ENCODE measurements at places on chromosomes 12 and 14.
A peak's percentile ranks its signal among the peaks of the same experiment; 100 is the strongest.

GRCh38 chr12:12872934-12873275, 18.5 kb upstream of the GPRC5A start:
- DNase-seq = no peak

- DNase-seq = no peak
Observed at GRCh38 chr12:53869500-53869899, 69.1 kb upstream of the HOXC13 start.

GRCh38 chr12:90828621-90829020, 126.4 kb downstream of the CCER1 start:
- no peak for DNase-seq

GRCh38 chr14:31084385-31084784, 58.2 kb upstream of the STRN3 start:
- peak; percentile 24 for DNase-seq

GRCh38 chr14:60862283-60862682, 118.6 kb downstream of the TRMT5 start:
- no peak for DNase-seq

- DNase-seq = no peak
Observed at GRCh38 chr12:123396954-123397353, 13.0 kb downstream of the KMT5A start.

DNA sequence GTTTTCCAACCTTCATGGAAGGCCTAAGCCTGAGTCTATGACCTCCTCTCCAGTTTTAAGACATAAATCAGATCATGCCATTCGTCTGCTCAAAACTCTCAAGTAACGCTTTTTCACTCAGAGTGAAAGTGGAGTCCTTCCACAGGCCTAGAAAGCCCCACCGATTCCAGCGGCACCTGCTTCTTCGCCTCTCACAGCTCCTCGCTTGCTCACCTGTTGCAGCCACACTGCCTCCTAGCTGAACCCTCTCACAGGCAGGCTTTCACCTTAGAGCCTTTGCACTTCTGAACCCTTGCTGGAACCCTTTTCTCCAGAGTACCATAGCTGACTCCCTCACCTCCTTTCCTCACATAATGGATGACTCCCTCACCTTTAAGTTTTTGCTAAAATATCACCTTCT, 301.1 kb downstream of the ZFP36L1 start:
- DNase-seq = no peak

- no peak for DNase-seq
Observed at GRCh38 chr12:5478081-5478706, 46.3 kb downstream of the NTF3 start.

DNA sequence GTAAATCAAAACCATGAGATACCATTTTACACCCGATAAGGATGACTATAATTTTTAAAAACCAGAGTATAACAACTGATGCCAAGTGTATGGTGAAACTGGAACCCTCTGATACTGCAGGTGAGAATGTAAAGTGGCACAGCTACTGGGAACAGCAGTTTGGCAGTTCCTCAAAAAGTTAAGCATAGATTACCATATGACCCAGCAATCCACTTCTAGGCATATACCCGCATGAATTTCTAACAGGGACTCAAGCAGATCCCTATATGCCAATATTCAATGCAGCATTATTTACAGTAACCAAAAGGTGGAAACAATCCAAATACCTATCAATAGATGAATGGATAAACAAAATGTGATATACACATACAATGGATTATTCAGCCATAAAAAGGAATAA, 57.4 kb downstream of the BAZ1A start:
- DNase-seq = no peak

DNA sequence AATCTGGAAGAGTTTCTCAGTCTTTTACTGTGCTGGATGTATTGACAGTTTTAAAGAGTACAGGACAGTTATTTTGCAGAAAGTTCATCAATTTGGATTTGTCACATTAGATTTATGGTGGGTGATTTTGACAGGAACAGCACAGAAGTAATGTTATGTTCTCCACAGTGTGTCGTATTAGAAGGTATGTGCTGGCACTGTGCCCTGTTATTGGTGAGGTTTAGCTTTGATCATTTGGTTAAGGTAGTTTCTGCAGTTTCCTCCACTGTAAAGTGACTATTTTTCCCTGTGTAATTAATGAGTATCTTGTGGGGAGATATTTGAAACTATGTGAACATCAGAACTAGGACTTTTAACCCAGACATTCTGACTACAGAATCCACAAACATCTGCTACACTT, 308.5 kb upstream of the TBX3 start:
- DNase-seq = no peak

GRCh38 chr12:33180918-33181317, 258.7 kb downstream of the SYT10 start:
- no peak for DNase-seq

DNA sequence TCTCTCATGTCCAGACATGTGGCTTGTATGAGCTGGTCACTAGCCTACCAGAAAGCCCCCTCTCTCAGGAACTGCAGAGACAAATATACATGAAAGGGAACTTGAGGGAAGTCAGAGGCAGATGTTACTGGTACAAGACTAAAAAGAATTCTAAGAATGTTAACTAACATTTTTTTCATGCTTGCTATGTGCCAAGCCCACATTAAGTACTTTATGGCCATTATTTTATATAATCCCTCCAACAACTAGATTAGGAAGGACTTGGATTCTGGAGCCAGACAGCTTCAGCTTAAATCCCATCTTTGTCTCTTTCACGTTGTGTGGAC, 24.6 kb downstream of the TTC9 start:
- no peak for DNase-seq

DNA sequence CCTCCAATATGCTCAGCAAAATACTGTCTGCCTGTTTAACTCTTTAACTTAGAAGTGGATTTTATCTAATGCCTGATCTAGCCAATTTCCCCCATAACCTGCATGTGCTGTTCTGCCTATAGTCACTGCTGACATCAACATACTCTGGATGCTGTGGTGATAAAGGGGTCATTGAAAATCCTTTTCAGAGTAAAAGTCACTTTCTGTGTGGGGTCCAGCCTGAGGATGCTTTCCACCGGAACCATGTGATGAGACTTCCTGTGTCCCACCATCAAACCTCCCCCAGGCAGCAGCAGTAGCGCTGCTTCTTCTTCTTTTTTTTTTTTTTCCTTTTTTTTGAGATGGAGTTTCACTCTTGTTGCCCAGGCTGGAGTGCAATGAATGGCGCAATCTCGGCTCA, 607.0 kb downstream of the BCL11B start:
- no peak for DNase-seq

DNA sequence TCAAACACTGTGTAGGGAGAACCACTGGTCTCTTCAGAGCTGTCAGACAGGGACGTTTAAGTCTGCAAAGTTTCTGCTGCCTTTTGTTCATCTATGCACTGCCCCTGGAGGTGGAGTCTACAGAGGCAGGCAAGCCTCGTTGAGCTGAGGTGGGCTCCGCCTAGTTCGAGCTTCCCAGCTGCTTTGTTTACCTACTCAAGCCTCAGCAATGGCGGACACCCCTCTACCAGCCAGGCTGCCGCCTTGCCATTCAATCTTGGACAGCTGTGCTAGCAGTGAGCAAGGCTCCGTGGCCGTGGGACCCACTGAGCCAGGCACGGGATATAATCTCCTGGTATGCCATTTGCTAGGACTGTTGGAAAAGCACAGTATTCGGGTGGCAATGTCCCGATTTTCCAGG, 24.6 kb upstream of the YBX3 start:
- no peak for DNase-seq

DNA sequence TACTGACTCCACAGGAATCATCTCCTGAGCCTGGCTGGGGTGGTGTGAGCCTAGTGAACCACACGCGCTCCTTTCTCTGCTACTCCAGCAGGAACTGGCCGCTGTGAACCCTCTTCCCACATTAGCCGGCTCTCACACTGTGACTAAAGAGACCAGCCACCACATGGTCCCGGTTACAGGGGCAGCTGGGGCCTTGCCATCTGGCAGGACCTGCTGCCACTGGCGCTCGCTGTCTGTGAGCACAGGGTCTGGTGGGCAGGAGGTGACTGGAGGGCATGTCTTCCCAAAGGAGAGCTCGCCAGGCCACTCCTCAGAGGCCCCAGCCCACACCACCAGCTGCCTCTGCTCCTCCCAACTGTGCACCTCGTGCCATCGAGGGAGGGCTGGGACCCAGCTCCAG, 99.3 kb downstream of the SINHCAF start:
- no peak for DNase-seq

GRCh38 chr12:111467092-111467856, 61.6 kb downstream of the SH2B3 start:
- DNase-seq = no peak

DNA sequence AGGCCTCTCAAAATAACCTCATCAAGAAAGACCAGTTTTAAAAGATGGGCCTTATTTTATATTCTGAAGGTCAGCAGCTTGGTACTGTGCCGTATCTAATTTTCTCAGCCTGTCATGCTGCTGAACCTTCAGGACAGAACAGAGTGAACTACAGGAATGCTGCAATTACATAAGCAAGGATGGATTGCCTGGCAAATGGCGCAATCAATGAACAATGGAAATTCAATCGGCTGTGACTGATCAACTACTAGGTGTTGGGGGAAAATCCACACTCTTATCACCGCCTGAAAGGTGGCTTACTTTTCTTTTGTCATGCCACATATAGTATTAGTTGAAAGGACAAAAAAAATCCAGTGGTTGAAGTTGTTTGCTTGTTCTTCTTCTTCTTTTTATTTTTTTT, 8.5 kb downstream of the ACSS3 start:
- DNase-seq = no peak

DNA sequence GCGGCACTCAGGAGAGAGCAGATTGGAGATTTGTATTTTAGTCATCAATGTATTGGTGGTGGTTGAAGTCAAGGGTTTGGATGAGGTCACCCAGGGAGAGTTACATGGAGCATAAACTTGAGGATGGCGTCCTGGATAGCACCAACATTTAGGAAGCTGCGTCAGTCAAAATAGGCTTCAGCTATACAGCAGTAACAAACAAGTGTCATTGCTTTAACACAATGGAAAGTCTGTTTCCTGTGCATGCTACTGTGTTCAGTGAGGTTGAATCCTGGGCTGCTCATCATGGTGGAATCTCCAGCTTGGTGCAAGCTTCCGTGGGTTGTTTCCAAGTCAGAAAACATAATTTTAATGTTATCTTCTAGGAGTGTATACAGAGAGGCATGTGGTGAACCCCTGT, 180.4 kb downstream of the CFAP54 start:
- no peak for DNase-seq

DNA sequence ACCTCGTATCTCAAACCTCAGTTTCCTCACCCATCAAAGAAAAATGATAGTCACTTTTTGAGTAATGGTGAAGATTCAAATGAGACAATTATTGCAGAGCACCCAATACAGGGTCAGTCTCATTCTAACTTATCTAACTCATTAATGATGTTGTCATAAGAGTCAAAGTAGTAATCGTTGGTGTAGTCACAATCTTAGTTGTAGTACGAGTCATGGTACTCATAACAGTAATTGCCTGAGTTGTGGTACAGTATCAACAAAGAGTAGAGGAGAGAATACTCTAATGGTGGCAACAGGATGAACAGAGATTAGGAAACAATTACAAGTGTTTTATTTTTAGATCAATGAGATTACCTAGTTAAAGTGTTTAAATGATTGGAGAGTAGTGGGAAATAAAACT, 93.6 kb upstream of the TMTC2 start:
- no peak for DNase-seq

GRCh38 chr14:20632448-20632830, 9.1 kb downstream of the OR6S1 start:
- peak; percentile 21 for DNase-seq

DNA sequence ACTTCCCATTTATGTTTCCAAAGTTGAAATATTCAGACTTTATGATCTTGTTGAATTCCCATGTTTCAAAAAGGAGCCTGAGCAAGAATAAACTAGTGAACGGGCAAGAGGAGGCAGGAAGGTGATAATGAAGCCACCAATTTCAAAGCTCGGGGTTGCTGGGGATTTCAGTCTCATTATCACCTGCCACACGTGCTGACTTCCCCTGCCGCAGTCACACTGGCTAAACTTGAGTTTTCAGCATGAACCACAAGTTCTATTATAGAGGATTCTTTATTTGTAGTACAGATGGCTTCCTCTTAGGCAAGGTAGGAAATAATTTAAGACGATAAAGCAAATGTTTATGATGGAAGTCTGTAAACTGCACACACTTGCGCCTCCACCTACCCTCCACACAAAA, 18.1 kb upstream of the DIABLO start:
- no peak for DNase-seq

- no peak for DNase-seq
Observed at GRCh38 chr14:103313704-103314103, 20.3 kb upstream of the EIF5 start.
